GM13977 (cell line): ENCODE measurements at places on chromosomes 7 and 10.

- DNase-seq: no peak
Measured at GRCh38 chr7:6558837-6559236, 7.6 kb upstream of the GRID2IP start.

- DNase-seq: peak; percentile 25
Measured at GRCh38 chr7:117873310-117874190, at the start of gene CTTNBP2. Gene CTTNBP2, minus strand, starts transcription at chr7:117873441. Its CDS starts 26 bp downstream, at chr7:117873415.

- no peak for DNase-seq
Measured at GRCh38 chr10:6840766-6841165, 260.7 kb upstream of the PRKCQ start.

DNA sequence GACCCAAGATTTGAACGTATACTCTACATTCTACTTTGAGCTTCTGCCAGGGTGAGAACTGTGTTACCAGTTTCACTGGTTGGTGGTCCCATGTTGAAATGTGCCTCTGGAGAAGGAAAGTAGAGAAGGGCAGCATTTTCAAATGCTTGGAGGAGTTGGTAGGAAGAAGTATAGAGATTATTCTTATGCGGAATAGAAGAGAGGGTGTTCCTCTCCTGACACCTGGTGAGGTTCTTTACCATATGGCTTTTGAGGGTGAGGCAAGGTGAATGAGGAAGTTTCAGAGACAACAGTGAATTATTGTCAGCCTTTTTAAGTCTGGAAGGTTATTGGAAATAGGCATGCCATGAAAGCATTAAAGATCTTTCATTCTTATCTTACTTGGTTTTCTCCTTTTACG is 34.3 kb downstream of the R3HCC1L start:
- DNase-seq: no peak

DNA sequence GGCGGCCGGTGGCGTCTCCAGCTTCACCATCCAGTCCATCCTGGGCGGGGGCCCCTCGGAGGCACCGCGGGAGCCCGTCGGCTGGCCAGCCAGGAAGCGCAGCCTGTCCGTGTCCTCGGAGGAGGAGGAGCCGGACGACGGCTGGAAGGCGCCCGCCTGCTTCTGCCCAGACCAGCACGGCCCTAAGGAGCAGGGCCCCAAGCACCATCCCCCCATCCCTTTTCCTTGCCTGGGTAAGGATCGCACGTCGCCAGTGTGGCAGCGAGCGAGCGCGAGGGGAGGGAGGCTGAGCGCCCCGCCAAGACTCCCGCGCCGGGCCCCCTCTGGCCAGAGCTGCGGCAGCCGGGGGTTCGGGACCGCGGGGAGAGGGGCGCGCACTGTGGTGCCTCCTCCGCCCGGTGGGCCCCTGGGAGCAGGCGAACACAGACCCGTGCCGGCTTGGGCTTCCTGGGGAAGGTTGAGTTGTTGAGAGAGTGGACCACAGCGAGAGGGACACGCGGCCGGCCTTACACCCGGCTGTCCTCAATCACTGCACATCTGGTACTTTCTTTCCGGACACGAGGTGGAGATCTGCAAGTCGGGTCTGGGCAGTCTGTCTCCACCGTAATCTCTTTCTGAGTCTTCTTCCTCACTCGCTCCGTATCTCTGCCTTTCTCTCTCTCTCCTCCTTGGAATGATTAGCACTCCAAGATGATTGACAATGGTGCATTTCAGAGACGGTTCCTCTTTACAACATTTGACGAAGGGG is 652 bp downstream of the HMX2 start:
- DNase-seq: peak; percentile 56

DNA sequence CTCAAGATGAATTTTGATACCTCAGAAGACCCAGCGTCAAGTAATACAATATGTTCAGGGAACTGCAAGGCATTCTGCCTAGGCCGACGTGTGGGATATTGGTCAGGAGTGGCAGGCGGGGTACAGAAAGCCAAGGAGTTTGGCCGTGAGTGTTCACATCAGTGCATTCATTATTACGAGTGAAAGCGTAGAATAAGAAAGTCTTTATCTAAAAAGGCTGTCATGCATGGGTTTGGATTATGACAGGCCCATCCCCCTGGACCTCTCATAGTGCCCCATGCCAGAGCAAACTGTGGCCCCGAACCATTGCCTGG is 7.5 kb downstream of the AIMP2 start:
- no peak for DNase-seq

DNA sequence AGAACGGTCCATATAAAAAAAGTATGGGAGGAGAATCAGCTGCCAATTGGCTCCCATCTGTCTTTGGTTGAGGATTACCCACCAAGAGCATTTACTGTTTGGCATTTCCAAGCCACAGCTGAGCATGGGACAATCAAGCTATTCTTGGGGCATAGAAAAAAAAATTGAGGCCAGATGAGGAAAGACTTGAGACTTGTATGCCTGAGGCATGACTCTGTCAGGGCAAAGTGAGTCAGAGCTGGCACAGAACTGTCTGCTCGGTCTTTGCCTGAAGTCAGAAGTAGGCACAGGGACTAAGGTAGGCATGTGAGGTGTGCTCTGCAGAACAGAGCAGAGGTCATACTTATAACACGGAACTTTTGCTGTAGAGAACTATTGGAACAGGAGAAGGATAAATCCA is 126.5 kb upstream of the CHRM2 start:
- DNase-seq: no peak

- no peak for DNase-seq
Measured at GRCh38 chr7:106756884-106757283, 95.9 kb upstream of the CCDC71L start.

- no peak for DNase-seq
Measured at GRCh38 chr7:151597541-151598444, 78.1 kb upstream of the RHEB start.

GRCh38 chr10:76883596-76883995 is 754.0 kb downstream of the KCNMA1 start:
- no peak for DNase-seq

DNA sequence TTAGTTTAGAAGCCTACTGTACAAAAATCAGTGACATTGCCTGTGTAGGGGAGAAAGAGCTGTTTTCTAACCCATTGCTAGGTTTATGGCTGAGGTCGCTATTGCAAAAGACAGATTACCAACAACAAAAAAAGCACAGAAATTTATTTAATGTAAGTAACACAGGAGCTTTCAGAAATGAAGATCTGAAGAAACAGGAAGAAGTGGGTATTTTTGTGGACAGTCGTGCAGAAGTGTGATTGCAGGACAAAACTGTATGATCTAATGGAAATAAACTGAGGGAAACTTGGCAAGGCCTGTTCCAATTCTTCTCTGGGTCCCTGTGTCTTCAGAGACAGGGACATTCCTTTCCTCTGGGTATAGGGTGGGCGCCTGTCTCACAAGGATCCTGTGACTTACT is 87.4 kb downstream of the APBB1IP start:
- DNase-seq: no peak

- DNase-seq: no peak
Measured at GRCh38 chr7:142739923-142740492, 9.3 kb upstream of the PRSS1 start.

GRCh38 chr10:34845070-34845469 is 30.0 kb upstream of the PARD3 start:
- no peak for DNase-seq

DNA sequence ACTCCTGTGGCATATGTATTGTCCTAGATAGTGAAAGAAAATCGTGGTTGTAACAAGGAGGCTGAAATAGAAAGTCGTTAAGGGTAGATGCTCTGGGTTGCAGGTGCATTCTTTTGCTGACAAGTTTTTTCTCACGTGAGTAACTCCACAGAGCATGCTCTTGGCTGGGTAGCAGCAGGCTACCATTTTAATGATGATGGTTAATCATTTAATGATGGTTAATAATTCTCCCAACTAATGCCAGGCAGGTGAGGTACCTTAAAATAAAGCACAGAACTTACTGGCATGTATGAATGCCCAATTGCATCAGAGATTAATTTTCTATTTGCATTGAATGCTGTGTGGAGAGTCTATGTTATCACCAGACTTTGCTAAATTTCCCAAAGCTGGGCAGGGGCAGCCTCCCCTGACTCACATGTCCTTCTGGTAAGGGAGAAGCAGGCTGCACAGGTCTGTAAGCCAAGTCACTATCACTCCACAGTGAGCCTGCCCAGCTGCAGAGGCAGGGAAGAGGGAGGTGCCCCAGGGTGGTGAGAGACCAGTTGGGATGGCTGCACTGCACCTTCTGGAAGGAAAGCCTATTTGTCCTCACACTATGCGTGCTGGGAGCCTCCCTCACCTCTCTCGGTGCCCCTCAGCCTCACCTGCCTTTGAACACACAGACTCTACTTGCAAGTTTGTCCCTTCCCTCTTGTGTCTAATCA is 287.0 kb upstream of the IGFBP3 start:
- DNase-seq: no peak

DNA sequence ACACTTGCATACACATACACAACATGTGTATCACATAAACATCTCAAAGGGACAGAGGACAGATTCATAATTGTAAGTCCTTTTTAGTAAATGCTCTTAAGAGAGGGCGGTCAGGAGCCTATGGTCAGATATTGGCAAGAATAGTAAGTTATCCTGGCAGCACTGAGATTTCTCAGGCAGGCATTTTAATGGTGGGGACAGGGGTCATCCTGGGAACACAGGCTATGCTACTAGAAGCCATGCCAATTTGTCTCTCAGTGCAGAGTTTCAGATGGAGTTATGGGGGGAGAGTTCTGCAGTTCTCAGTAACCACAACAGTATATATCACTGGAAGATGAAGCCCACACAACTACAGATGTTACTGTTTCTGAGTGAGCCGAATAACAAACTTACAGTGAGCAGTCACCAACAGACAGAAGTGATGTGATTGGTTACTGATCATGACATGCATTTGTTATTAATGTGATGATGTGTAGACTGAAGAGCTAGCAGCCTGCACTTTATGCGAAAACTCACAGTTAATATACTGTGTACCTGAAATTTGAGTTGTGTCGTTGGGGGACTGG is 16.4 kb downstream of the ZNF487 start:
- DNase-seq: peak; percentile 61

DNA sequence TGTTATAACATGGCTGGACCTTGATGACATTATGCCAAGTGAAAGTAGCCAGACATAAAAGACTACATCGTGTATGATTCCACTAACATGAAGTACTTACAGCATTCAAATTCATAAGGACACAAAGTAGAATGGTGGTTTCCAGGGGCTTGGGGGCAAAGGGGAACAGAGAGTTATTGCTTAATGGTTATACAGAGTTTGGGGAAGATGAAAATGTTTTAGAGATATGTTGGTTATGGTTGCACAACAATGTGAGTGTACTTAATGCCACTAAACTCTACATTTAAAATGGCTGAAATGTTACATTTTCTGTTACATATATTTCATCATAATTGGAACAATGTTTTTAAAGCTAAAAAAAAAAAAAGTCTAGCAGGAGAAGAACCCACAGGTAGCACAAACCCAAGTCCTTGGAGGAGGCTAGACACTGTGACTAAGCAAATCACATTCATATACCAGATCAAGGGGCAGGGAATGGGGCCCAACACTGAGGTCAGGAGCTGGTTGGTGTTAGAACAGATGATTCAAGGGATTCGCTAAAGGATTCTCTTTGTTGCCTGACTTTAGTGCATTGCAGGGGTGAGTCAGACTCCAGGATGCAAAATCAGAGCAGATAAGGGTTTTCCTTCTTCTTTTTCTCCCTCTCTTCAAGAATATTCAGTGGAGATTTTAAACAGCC is 25.1 kb upstream of the AOAH start:
- no peak for DNase-seq

DNA sequence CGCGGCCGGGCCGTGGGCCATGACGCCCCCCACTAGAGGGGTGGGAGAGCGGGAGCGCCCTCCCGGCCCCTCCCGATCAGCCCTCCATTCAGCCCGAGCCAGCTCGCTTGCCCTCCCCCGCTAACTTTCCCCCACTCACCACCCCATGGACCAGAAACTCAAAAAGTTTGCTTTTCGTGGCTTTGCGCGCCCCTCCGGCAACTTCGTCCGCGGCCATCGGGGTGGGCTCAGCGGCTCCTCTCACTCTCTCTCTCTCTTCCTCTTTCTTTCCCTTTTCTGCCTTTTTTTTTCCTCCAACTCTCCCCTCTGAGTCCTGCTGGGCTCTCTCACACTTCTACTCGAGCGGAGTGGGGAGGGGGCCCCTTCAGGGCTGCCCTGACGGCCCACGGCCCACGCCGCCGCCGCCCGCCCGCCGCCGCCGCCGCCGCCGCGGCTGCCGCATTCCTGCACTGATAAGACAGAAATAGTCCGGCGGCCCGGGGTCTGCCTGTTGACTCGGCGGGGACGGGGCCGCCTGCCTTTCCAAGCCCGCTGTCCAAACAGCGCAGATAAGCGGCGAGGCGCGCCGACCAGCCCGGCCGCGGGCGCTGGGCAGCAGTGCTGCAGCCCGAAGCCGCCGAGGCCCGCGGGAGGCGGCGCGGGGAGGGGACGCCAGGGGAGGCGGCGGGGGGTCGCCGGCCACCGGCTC is at the start of gene SMARCD3:
Gene SMARCD3 (minus strand): TSS at position 349 of the 688 bp plus-strand sequence. CDS start 132 bp downstream, at position 217.
- no peak for DNase-seq

DNA sequence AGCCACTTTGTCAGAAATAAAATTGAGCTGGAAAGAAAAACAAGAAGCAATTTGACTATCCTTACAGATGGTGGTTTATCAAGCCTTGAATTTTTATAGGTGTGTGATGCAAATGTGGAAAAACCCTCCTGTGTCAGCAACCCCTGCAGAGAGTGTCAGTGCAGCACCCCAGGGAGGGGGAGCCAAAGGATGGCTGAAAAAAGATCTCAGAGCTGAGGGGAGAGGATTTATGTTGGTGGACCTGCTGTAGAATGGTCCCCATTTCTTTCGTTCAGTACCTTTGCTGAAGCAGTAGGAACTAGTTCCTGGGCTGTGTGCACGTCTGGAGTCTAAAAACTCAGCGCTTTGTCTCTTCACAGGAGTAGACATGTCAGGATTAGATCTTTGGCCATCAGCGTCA is 239.0 kb downstream of the PHTF2 start:
- DNase-seq: no peak

DNA sequence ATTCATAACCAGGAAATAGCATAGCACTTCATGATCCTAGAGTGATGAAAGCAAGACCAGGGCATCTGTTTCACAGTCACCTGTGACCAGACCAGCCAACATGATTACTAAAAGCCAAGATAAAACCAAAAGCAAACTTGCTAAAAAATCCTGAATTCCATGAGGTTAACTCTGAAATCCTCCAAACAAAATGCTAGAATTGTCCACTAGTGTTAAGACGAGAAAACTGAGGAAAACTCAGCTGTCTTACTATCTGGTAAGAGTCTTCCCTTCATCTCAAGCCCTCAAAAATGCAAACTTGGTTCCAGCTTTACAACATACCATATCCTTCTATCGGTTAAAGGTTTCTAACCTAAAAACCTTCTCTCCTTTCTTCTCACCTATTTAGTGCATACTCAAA is 1.3 kb upstream of the NPM3 start:
- DNase-seq: no peak

GRCh38 chr7:117250801-117251200 is 72.1 kb downstream of the WNT2 start:
- no peak for DNase-seq
